ENCODE measurements at places on chromosomes 12 and 14. TPM values are rescaled to one million over a fixed set of nuclear protein-coding genes. Genes with fewer than 3 reads are reported as not detected.

DNA sequence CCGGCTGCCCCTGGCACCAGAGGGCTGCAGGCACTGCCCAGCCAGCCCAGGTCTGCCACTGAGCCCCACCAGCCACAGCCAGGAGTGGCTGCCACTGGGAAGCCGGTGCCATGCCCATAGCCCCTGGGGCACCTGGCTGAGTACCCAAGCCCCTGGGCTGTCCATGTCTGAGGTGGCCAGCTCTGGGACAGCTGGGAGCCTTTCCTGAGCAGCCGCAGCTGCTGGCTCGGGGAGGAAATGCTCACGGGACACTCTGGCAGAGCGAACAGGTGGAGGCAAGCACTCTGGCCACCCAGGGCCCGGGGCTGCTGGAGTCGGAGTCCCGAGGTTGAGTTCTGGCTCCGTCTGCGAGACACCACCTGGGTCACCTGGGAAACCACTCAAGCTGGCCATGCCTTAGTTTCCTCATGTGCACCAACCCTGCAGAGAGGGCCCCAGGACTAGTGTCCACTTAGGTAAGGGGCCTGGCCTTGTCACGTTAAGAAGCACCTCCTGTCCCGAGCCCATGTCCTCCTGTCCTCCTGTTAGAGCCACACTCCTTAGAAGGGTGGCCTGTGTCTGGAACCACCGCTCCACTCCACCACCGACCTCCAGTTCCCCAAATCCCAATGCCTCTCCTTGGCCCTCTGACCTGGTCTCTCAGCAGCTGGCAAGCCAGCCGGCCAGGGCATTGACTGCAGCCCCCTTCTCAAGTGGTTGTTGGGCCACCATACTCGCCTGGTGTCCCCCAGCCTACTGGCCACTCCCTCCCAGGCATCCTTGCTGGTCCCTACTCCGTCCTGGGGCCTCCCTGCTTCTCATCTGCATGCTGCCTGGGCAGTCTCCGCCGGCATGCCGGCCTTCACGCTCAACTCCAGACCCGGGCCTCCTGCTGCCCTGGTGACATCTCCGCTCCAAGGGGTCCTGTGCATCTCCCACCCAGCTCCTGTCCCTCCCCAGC, 45.3 kb downstream of the BEGAIN start:
- no peaks in the 10 kb centered on the region for H3K36me3 ChIP-seq
- peaks cover 11% of the 10 kb centered on the region for H3K27me3 ChIP-seq
- no peak overlapping the region for H3K27ac ChIP-seq

Gene OR10P1
- not detected for total RNA-seq

DNA sequence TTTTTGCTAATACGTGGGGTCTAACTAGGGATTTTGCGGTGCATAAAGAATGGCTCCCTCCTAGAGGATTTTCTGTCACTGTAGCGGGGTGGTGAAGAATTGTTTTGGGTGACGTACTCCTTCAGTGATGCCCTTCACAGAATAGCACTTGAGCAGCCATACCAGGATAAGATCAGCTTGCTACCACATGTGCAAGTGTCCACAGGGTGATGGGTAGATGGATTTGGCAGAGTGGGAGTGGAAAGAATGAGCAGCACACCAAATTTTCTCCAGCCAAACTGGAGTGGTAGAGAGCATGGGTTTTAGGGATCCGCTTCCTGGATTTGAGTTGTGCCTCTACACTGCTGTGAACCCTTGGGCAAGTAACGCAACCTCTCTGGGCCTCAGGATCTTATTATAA, 2.3 kb downstream of the TCP11L2 start:
- H3K36me3 ChIP-seq, result no peaks in the 10 kb centered on the region
- H3K4me3 ChIP-seq, result no peak overlapping the region
- H3K27ac ChIP-seq, result no peak overlapping the region
- H3K4me1 ChIP-seq, result peaks cover 19% of the 10 kb centered on the region

DNA sequence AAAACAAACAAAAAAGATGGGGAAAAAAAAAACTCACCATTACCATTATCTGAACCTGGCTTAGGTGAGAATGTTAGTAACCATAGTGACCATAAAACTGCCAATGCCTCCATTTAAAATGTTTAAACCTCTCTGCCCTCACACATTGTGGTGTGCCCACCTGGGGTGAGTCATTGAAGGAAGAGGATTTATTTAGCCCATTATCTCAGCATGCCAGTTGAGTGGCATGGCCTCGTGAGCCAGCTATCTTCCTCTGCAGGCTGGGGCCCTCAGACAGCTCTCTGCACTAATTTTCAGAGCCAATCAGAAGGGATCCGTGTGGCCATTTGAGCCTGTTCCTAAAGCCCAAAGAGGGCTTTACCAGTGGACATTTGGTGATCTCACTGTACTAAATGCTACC, 81.8 kb upstream of the CCDC198 start:
- peaks cover 7% of the 10 kb centered on the region for H3K4me1 ChIP-seq
- H3K36me3 ChIP-seq, result no peaks in the 10 kb centered on the region
- no peak overlapping the region for H3K27ac ChIP-seq
- peak; percentile 5 for DNase-seq
- no peak overlapping the region for H3K4me3 ChIP-seq

Gene DENND5B
- 21.2 TPM for total RNA-seq

DNA sequence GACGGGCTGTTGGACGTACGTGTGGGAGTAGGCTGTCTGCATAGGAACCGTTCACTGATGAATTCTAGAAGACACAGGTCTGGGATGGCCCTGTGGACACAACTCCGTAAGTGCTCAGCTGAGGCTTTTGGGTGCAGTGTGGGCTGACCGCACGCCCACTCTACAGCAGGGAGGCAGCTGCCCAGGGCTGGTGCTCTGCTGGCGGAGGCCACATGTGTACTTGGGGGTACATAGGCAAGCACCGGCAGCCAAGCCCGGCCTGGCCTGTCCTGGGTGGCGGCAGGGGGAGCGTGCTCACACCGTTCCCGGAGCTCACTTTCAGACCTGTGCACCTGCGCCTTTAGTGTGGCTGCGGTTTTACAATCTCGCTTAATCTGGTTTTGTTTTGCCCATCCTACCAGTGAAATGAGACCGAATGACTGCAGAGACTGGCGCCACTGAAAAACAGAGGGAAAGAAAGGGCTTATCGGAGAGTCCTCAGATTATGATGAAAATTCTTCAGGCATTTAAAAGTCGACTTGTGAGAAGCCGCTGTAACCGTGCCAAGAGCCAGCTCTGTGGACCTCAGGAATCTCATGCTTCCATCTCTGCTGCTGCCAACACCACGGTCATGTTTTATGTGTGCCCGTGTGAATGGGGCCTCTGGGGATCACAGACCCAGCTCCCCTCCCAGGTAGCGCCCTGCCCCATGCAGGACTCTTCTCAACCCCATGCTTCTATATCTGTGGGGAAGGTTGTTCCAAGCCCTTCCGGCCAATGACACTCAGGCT, 45.8 kb downstream of the SSH1 start:
- H3K27ac ChIP-seq, result no peak overlapping the region
- no peak overlapping the region for H3K4me3 ChIP-seq
- DNase-seq, result no peak
- no peaks in the 10 kb centered on the region for H3K27me3 ChIP-seq

DNA sequence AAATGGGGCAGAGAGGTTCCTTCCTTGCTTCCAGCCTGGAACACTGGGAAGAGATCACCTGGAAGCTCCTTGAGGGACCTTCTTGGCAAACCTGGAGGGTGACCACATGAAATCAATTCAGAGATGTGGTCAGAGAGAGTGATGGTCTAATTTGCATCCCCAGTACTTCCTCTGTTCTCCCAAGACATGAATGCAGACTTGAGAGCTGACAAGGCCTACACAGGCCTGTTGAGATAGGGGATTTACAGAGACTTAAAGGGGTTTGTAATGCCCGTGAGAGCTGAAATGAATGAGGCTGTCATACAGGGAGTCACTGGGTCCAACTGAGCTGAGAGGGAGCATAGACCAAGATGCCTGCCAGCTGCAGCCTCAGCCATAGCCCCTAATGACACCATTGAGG, 45.1 kb downstream of the TMX1 start:
- no peaks in the 10 kb centered on the region for H3K36me3 ChIP-seq
- no peaks in the 10 kb centered on the region for H3K4me1 ChIP-seq
- H3K27me3 ChIP-seq, result no peaks in the 10 kb centered on the region
- no peak for DNase-seq
- no peak overlapping the region for H3K4me3 ChIP-seq

DNA sequence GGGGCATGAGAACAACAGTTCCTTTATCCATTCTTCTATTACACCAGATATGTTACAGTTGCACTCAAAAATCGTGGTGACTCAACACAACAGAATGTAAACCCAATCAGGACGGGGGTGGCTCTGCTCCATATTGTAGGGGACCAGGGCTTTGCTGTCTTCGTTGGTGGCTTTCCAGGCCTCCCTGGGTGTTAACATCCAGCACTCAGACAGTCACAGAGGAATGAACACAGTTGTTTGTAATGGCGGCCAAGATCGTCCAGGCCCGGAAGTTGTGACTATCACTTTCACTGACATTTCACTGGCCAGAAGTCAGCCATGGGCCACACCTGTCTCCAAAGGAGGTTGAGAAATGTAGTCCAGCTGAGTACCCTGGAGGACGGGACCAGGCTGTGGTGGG, 204.1 kb downstream of the CACNA1C start:
- no peaks in the 10 kb centered on the region for H3K27me3 ChIP-seq
- peaks cover 3% of the 10 kb centered on the region for H3K4me1 ChIP-seq
- DNase-seq, result no peak
- no peak overlapping the region for H3K27ac ChIP-seq
- no peaks in the 10 kb centered on the region for H3K36me3 ChIP-seq

GRCh38 chr12:66765204-66765603, 86.3 kb upstream of the GRIP1 start:
- DNase-seq, result no peak
- no peak overlapping the region for H3K27ac ChIP-seq
- H3K4me1 ChIP-seq, result peaks cover 39% of the 10 kb centered on the region
- H3K36me3 ChIP-seq, result no peaks in the 10 kb centered on the region
- H3K4me3 ChIP-seq, result no peak overlapping the region
- H3K27me3 ChIP-seq, result no peaks in the 10 kb centered on the region

Gene TMEM179
- 12.1 TPM for total RNA-seq

- H3K36me3 ChIP-seq, result no peaks in the 10 kb centered on the region
- peaks cover 10% of the 10 kb centered on the region for H3K4me1 ChIP-seq
- DNase-seq, result no peak
- H3K27me3 ChIP-seq, result no peaks in the 10 kb centered on the region
- no peak overlapping the region for H3K4me3 ChIP-seq
Measured at GRCh38 chr14:104885973-104886689, 21.1 kb downstream of the CEP170B start.

Gene P2RX2
- 0.15 TPM for total RNA-seq

DNA sequence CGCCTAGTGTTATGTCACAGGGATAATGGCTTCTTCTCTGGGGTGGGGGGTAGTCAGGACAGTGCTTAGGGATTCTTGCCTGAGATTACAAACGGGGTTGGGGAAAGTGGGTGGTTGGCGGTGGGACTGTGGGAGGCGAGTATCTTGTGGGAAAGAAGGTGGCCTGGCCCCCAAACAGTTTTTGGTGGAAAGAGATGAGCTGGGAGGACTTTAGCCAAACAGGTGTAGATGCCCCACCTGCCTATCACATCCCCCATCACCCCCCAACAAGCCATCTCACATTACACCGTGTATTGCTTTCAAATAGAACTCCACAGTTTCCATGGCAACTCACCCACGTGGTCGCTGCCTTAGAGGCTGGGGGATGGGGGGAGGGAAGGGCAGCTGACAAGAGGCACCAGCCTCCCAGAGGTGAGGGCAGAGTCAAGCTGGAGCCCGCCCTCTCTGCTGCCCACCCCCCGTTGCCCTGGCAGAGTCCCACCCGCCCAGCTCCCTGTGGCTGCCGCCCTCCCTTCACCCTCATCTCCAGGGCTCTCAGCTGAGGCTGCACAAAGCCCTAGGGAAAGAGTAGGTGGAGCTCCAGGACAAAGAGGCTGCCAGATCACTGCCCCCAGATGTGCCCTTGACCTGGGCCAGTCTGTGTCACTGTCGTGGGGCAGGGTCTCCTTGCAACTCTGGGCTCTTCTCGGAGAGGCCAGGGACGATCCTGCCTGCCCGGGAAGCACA, 98.3 kb downstream of the LRRC74A start:
- H3K27ac ChIP-seq, result no peak overlapping the region
- H3K27me3 ChIP-seq, result no peaks in the 10 kb centered on the region
- H3K36me3 ChIP-seq, result no peaks in the 10 kb centered on the region
- DNase-seq, result peak; percentile 83

Gene TAMALIN
- total RNA-seq, result 7.4 TPM

GRCh38 chr14:70359076-70359424, 433 bp downstream of the COX16 start:
- H3K4me3 ChIP-seq, result peak overlapping the region; percentile 79
- H3K4me1 ChIP-seq, result peaks cover 10% of the 10 kb centered on the region
- H3K27ac ChIP-seq, result peak overlapping the region; percentile 68
- no peak for DNase-seq
- H3K27me3 ChIP-seq, result peaks cover 33% of the 10 kb centered on the region
- H3K36me3 ChIP-seq, result no peaks in the 10 kb centered on the region

- H3K27me3 ChIP-seq, result no peaks in the 10 kb centered on the region
- H3K4me3 ChIP-seq, result no peak overlapping the region
- H3K4me1 ChIP-seq, result no peaks in the 10 kb centered on the region
- no peak overlapping the region for H3K27ac ChIP-seq
- no peaks in the 10 kb centered on the region for H3K36me3 ChIP-seq
Measured at GRCh38 chr14:89509891-89510290, 92.9 kb upstream of the FOXN3 start.

DNA sequence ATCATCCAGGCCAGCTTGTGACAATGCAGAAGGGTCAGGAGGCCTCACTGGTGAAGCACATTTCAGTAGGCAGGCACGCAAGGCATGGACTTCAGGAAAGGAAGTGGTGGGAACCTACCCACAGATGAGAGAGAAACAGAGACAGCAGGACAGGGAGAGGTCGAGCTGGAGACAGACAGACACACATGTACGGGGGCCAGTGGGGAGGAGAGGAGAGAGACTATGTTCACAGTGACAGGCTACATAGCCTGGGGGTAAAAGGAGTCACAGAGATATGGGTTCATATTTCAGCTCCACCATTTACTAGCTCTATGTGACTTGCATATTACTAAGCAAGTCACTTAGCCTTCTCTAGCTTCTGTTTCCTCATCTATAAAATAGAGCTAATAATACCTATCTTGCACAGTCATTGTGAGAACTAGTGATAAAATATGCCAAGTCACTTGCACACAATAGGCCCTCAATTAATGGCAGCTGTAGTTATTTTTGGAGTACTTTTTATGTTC, 91.1 kb upstream of the FUT8 start:
- H3K27ac ChIP-seq, result no peak overlapping the region
- no peak overlapping the region for H3K4me3 ChIP-seq
- H3K36me3 ChIP-seq, result no peaks in the 10 kb centered on the region
- no peak for DNase-seq

DNA sequence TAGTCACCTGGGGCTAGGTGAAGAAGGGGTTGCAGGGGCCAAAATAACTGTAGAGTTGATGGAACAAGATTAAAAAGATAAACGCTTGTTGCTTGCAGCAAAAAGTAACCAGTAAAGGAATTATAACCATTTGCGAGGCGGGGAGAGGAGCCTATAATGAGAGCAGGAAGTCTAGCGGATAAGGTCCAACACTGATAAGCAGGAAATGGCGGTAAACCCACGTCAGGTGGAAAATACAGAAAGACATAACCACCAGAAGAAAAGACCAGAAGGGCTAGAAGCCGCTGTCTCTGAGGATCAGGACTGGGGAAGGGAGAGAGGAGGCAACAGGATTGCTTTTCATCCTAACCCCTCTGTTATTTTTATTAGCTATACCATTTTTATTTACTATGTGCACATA, 303.3 kb downstream of the DPF3 start:
- no peak for DNase-seq
- H3K27ac ChIP-seq, result no peak overlapping the region
- no peaks in the 10 kb centered on the region for H3K27me3 ChIP-seq
- H3K4me1 ChIP-seq, result no peaks in the 10 kb centered on the region
- no peaks in the 10 kb centered on the region for H3K36me3 ChIP-seq

- no peak overlapping the region for H3K27ac ChIP-seq
- DNase-seq, result no peak
- H3K27me3 ChIP-seq, result no peaks in the 10 kb centered on the region
- H3K4me1 ChIP-seq, result peaks cover 2% of the 10 kb centered on the region
- H3K36me3 ChIP-seq, result no peaks in the 10 kb centered on the region
- H3K4me3 ChIP-seq, result no peak overlapping the region
Measured at GRCh38 chr12:109764776-109765445, 51.3 kb downstream of the FAM222A start.

All from neural progenitor cell (in vitro differentiated cells).